ENCODE measurements at places on chromosomes 4 and X.
A peak's percentile ranks its signal among the peaks of the same experiment; 100 is the strongest.

GRCh38 chrX:132685276-132685675, 196.4 kb upstream of the MBNL3 start:
- no peak for DNase-seq

GRCh38 chr4:146099585-146099984, 75.9 kb upstream of the LSM6 start:
- no peak for DNase-seq

GRCh38 chrX:28719620-28720019, 132.4 kb downstream of the IL1RAPL1 start:
- DNase-seq: no peak

DNA sequence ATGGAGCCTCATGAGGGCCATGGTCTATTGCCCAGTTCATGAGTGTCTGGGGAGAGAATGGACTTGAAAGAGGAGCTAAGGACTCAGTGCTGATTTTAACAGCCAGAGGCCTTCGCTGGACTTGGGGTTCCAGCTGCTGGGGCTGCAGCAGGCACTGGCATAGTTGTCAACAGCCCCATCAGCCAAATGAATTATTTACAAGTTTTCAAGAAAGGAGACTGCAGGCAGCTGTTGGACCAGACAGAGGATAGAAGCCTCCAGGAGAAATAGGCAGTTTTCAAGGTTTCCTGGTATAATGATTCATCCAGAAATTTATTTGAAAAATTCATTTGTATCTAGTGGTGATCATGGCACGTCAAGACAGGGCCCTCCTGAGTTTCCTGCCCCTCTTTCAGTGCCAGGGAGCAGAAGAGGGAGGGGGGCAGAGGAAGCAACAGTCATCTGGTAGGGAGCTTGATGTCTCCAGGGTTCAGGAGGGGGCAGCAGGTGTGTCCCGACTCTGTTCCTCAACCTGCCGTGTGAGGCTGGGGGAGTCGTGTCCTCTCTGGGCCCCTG, 63.1 kb upstream of the GPR78 start:
- no peak for DNase-seq

DNA sequence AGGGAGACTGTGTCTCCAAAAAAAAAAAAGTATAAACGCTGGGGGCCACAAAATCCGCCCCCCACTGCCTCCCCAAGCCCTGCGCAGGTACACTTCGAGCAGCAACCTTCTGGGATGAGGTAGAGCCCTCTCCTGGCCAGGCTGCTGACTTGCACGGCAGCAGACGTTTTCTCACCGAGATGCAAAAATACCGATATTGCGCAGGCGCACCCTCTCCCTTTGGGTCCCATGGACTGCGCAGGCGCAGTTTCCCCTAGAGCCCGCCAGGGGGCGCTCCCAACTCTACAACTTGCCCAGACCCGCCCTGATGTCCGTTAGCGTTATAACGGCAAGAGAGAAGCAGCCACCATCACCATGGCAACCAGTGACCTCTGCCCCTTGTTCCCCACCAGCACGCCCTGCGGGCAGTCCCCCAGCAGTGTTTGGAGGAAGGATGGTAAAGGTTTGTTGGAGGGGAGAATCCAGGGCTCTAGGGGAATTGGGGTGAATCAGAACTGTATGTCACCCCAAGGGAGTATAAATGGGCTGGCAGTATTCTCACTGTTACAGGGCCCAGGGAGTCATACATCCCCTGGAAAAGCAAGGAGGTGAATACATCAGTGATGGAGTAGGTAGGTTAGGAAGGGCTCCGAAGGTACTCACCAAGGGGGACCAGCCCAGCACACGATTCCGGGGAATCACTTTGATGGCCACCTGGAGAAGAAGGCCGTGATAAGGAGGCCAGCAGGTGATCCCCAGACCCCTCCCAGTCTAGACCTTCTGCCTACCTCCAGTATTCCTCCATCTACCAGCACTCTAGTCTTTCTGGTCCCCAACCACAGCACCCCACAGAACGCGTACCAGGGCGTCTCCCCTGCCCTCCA, 1.5 kb downstream of the PIM2 start:
- DNase-seq: peak; percentile 81

- no peak for DNase-seq
Observed at GRCh38 chrX:107716118-107716684, 59.4 kb downstream of the TSC22D3 start.

DNA sequence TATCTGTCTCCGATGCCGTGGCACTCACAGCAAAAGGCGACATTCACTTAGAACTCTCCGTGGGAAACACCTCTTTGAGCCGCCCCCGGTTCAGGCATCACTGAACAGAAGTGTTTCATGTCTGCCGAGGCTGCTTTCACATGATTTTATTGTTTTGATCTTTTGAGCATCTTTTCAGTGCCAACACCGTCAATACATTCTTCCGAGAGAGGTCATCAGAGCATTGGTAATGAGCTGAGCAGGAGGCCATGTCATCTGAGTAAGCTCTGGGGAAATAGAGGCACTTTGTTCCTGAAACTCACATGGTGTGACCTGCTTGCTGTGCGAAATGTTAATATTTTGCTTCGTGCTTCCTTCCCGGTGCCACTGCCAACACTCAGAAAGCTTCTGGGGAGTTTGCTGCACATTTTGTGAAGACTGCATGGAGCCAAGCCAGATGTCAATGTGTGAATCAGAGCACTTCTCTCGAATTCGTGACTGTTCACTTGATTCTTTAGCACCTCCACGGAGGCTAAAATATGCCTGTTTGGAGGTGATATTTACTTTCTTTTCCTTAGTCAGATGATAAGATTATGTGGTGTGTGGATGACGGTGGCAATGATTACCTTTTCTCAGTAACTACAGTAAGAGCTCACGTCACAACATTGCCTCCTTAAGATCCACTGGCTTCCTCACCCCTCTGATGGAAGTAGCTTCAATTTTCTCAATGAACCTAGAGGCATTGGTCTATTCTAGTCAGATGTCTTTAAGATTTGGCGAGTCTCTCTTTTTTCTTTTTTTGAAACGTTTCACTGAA, 222.3 kb upstream of the HS3ST1 start:
- no peak for DNase-seq

GRCh38 chrX:136780241-136780640, 491 bp downstream of the ARHGEF6 start:
- no peak for DNase-seq

- DNase-seq: no peak
Observed at GRCh38 chr4:73376976-73377375, 27.1 kb upstream of the ALB start.

DNA sequence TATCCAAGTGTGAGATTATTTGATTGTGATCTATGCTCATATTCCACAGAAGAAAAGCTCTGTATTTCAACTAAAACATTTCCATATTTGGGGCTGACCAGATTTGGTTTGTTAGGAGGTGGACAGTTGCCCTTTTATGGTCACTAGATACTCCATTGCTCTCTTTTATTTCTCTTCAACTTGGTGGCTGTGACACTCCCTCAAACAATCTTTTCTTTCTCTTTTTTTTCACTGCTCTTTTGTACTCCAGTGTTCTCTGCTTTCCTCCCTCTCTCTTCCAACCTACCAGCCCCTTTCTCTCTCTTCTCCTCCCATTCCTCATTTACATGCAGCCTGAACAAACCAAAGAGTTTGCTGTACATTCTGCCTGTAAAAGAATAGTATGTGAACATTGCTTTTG, 48.8 kb downstream of the RBPJ start:
- DNase-seq: peak; percentile 7

- no peak for DNase-seq
Observed at GRCh38 chrX:30610026-30610425, 32.5 kb upstream of the TASL start.

DNA sequence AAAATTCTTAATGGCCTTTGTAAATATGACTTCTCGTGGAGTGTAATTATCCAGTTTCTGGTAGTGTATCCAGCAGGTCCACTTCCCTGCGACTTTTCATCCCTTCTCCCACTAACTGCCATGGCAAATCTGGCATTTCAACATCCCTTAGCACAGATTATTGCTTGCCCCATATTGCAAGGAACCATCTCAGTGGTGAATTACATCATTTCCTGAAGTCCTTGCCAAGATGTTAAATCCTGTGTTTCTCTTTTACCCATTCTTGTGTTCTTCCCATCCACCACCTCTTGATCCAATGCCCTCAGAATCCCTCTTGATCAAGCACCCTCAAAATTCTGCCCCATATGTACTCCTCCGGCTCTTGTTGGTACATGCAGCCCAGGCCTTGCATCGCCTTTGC, 88.1 kb upstream of the ZNF81 start:
- DNase-seq: peak; percentile 77

DNA sequence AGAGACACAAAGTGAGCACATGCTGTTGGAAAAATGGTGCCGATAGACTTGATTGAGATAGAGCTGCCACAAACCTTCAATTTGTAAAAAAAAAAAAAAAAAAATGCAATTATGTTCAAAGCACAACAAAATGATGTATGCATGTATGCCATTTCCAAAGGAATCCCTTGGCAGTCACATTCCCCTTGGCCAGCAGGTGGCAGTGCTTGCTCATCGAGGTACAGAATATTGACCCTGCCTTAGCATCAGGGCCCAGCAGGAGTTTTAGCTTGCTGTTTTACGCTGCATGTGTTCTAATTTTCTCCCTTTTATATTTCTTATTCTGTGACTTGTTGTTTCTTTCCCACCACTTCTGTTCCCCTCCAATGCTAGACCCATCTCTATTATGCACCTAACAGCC, 34.5 kb upstream of the CYBB start:
- peak; percentile 45 for DNase-seq

DNA sequence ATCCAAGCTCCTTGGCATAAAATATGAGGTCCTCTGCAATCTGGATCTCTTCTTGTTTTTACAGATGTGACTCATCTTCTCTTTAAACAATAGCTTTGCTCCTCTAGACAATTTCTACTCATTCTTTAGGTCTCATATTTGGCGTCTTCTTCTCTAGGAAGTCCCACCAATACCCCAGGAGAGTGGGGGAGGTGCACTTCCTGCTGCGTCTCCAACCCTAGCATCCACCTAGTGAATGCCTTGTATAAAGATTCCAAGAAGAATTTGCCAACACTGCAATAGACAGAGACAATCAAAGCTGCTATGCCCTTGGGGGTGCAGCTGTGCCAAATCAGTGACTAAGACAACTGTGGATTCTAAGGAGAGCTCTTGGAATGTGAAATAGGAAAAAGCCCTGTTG, 45.7 kb upstream of the SLC10A7 start:
- no peak for DNase-seq

DNA sequence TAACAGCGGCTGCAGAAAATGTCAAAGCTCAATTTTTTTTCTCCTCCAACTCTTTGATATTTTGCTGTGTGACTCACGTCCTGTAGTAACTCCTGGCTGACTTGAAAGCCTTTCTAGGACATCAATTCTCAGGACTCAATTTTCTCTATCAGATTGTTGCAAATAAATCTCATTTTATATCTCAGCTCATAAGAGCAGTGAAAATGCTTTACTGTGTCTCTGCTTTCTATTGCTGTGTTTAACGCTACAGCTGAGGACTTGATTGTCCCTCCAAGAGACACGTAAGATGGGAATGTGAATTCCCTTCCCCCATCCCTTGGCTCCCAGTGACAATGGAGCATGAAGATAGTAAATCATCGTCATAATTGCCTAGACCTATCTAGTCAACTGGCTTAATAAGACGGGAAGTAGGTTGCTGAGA, 20.5 kb upstream of the CBR4 start:
- DNase-seq: no peak

DNA sequence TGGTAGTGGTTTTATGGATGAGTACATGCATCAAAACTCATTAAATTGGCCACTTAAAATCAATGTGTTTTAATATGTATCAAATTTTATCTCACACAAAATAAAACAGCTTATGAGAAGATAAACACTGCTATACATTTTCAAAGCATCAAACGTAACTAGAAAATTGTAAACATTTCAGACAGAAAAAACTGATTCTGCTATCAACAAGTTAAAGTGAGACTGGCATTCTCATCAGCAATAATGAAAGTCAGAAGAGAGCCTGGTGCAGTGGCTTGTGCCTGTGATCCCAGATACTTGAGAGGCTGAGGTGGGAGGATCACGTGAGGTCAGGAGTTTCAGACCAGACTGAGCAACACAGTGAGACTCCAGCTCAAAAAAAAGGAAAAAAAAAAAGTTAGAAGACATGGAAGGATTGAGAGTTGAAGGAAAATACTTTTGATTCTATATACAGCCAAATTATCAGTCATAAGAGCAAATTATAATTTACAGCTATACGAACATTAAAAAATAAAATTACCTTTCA, 2.9 kb downstream of the TBCK start:
- DNase-seq: no peak

Measured in amniotic epithelial cell (primary cell).